ENCODE measurements at places on chromosomes 5 and 9. TPM values are rescaled to one million over a fixed set of nuclear protein-coding genes. Genes with fewer than 3 reads are reported as not detected.

DNA sequence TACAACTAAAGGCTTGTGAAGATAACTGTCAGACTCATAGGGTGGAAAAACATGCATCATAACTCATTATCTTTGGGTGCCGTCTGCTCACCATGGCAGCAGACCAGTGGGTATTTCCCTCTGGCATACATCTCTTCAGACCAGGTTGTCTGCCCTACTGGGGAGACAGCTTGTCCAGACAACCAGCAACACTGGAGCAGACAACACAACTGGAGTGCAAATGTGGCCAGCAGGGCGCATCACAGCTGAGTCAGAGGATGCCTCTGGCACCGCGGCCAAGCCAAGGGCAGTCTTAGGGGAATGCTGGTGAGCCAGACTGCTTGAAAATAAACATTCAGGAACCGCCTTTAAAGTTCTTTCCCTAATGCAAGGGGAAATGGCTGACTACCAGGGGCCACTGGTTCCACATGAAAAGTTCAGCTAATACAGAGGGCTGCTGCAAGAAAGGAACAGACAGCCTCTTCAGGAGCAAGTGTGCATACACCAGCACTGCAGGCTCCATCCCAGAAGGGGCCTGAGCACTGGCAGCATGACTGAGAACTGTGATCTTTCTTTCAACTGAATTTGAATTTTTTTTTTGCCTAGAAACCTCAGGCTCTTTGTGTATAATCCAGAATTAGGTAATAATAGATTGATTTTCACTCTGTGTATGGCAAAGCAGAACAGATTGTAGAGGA, 77.3 kb downstream of the MAMDC2 start:
- peak; percentile 98 for DNase-seq

DNA sequence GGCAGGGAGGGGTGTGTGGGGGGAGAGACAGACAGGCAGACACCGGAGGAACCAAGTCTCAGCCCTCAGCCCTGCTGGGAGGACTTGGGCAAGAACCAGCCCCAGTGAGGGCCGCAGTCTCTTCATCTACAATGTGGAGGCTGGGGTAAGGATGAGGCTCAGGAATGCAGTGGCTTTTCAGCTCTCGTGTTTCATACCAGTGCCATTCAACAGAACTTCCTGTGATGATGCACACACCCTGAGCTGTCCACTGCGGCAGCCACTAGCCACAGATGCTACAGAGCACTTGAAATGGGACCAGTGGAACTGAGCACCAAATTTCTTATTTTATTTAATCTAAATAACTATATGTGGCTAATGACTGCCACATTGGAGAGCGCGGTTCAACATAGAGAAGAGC, 10.7 kb downstream of the CAMK2A start:
- peak; percentile 95 for DNase-seq

ANKRD31 gene
- 0.02 TPM for total RNA-seq

DNA sequence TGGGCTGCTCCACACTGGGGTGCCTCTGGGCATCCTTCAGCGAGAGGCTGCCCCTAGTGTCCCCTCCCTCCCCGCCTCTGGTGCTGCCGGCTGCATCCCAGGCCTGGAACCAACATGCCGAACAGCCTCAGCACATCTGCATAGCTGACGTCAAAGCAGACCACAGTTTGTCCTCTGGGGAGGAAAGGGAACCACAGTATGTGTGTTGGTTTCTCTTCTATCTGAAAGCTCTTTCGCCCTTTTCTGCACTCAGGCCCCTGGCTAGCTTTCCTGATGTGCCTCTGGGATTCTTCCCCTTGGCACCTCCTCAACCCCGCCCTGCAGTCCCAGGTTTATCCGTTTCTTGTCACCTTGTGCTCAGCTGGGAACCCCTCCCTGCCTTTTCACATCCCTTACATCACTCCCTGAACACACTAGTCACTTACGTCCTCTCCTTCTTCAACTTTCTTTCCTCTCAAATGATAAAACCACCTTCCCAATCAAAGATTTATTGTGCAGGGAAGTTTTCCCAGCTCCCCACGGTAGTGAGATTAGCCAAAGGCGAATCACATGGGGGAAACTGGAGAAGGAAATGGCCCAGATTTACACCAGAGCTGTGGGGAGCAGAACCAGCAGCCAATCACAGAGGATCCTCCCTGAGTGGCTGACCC, 35.5 kb upstream of the B4GALT1 start:
- DNase-seq = peak; percentile 12

ANKRD18B gene
- 0.42 TPM for total RNA-seq

DNAJC25 gene
- total RNA-seq = 11.4 TPM

GRCh38 chr5:56677690-56678305, 137.6 kb upstream of the MAP3K1 start:
- no peak for DNase-seq

DNA sequence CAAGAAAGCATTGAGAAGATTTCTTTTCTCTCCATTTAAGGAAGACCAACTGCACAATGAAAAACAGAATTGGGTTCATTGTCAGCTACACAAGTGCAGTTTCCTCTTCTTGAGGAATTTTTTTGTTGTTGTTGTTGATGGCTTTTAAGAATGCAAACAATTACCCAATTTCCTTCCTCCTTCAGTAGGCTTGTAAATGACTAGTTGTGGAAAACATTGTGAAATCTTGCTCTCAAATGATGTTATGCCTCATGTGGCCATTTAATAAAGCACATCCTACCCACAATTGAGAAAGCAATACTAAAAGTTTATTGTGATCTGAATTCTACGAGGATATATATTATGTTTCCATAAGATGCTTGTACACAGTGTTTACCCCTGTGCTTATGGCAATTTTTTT, 171.6 kb downstream of the FAM174A start:
- DNase-seq = peak; percentile 5

DNA sequence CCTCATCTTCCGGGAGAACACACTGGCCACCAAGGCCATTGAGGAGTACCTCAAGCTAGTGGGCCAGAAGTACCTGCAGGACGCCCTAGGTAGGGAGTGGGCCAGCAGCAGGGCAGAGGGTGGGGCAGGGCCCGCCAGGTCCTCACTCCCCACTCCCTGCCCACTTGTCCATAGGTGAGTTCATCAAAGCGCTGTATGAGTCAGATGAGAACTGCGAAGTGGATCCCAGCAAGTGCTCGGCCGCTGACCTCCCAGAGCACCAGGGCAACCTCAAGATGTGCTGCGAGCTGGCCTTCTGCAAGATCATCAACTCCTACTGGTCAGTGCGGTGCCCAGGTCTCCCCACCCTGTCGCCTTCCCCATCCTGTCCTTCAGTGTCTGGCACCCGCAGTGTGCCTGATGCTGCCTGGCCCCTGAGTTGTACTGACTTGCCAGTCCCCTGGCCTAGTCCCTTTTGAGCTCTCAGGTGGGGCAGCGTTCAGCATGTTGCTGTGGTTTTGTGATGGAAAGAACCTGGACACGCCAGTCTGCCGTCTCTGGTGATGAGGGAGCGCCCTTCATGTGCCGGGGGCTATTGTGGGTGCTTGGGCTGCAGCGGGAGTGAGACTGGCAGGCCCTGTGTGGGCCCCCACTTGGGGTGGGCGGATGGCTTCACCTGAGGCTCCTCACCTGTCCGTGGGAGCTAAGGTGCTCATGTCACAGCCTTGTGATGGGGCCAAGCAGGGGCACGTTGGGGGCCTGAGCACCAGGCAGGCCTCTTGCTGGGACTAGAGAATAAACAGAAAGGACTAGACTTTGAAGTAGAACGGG, 112.3 kb downstream of the DAB2IP start:
- DNase-seq = peak; percentile 27

DNA sequence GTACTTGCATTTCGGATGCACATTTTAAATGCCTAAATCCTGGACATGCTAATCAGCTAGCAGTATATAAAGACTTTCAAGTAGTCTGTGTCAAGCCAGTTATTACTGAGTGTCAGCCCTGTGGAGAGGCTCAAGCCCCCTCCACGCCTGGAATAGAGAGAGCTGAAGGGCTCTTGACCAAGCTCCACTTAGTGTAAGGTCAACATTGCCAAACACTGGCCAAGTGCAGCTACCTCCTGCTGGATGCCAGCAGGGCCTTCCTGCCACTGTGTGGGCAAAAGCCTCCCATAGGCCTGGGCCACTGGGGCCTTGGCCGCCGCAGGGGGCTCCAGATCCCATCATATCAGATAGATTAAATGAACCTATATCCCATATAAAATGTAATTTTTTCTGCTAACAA, 239.4 kb upstream of the PANK3 start:
- no peak for DNase-seq

IL9 gene
- not detected for total RNA-seq

STOM gene
- 45.8 TPM for total RNA-seq

PCDHGA2 gene
- 0.32 TPM for total RNA-seq

DNA sequence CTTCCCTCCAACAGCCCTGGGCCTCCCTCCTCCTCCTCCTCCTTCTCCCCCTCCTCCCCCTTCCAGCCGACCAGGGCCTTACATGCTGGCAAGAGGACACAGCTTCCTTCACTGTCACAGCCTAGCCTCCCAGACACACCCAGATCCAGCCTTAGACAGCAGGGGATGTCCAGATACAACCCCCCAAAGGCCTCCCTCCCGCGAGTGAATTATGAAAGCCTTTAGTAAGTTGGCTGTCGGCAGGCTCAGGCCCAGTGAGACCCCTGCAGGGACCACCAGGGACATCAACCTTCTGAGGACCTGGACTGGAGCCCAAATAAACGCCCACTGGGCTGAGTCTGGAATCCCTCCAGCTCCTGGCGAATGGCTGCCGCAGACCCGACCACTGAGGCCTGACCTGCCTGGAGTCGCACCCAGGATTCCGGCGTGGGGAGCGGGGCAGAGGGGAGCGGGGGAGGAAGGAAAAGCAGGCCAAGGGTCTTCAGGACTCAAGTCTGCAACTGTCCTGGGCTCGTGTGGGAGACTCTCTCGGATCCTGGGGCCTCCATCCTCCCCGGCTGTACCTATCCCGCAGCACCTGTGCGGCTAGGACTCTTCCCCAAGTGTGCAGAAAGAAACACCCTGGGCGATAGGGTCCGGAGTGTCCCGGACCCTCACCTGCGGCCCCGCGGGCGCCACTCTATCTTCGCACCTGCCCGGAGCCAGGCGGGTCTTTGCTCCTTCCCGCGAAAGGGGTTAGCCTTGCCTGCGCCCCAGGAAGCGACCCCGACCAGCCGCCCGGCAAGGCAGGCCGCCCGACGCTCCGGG, 705 bp downstream of the SEPTIN8 start:
- no peak for DNase-seq

DNA sequence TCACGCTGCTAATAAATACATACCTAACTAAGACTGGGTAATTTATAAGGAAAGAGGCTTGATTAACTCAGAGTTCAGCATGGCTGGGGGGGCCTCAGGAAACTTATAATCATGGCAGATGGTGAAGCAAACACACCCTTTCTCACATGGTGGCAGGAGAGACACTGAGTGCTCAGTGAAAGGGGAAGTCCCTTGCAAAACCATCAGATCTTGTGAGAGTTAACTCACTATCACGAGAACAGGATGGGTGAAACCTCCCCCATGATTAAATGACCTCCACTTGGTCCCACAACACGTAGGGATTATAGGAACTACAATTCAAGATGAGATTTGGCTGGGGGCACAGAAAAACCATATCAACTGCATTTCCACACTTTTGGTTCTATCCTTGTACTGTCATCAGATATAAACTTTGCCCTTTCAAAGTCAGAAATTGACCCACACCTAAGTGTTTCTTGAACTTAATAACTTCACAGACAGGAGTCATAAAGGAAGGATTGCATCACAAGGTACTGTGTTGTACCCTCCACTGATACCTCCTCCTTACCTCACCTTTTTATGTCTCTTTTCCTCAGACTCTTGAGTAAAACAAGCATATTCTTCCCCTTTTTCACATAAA, 319.1 kb upstream of the PIK3R1 start:
- DNase-seq = no peak

DNA sequence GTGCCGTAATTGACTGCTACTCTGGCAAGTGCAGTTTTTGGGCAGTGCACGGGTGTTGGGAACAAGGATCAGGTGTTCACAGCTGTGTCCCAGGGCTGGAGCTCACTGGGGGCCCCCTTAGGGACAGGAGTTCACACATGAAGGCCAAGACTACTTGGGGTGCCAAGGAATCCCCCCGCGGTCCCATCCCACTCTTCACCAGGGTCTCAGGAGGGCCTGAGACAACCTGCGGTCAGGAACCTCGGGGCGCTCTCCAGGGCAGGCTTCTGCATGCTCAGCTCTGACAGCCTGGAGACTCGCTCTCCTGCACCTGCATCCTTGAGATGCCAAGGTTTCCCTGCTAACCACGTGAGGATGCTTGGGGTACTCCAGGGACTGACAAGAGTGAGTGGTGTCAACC, 2.3 kb upstream of the MAN1B1 start:
- no peak for DNase-seq

- DNase-seq = no peak
Observed at GRCh38 chr5:164234321-164234720, 728.9 kb downstream of the MAT2B start.

GRCh38 chr5:9124071-9124470, 421.8 kb downstream of the SEMA5A start:
- DNase-seq = no peak

TPM2 gene
- 7.0 TPM for total RNA-seq

PCDH12 gene
- not detected for total RNA-seq

- DNase-seq = no peak
Observed at GRCh38 chr5:1018596-1018995, 10.0 kb downstream of the NKD2 start.

SPATA31E1 gene
- total RNA-seq = not detected

- no peak for DNase-seq
Observed at GRCh38 chr5:26877154-26877553, 161.2 kb downstream of the CDH9 start.

DNA sequence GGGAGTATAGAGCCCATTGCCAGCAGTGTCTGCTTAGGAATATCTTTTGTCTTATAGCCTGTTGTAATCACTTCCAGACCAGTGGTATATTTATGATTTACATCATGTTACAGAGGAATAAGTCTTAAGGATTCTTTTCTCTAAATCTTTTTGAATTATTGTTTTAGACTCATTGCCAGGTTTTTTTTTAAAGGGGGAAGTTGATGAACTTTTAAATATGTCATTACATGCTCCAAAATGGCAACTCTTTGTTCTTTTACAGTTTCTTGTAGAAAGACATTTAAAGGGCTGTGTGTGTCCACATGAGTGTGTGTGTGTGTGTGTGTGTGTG, 59.4 kb upstream of the NFIB start:
- DNase-seq = no peak

Data from M059J (cell line).